ENCODE measurements at places on chromosomes 4 and X.

DNA sequence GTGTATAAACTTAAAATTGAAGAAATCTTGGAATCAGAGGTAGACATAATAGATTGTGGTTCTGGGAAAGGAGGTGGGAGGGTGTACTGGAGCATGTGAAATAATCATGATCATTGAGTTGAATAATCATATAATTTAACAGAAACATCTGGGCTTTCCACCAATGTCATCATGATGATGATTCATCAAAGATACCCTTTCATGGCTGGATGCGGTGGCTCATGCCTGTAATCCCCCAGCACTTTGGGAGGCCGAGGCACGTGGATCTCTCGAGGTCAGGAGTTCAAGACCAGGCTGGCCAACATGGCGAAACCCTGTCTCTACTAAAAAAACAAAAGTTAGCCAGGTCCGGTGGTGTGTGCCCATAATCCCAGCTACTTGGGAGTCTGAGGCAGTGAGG is 6.7 kb upstream of the RUFY3 start:
- DNase-seq = no peak

GRCh38 chr4:3732076-3733028 is 33.8 kb upstream of the ADRA2C start:
- DNase-seq = no peak

- peak; percentile 19 for DNase-seq
Measured at GRCh38 chrX:68807818-68808217, 21.0 kb upstream of the EFNB1 start.

DNA sequence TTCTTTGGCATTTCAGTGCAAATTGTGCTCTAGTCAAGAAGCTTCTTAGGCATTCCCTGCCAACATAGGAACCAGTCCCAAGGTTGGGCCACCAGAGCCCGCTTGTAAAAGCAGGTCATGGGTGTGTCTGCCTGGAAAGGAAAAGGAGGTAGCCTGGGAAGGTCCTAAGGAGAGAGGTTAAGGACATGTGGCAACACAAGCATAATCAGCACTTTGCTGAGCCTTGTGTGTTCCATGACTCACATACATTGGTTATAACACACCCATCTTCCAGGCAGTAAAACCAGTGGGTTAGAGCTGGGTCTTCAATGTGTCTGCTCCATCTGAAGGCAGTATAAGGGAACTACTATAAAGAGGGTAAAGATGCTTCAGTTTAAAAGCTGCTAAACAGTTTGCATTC is 165.0 kb downstream of the FHIP1A start:
- DNase-seq = peak; percentile 25

DNA sequence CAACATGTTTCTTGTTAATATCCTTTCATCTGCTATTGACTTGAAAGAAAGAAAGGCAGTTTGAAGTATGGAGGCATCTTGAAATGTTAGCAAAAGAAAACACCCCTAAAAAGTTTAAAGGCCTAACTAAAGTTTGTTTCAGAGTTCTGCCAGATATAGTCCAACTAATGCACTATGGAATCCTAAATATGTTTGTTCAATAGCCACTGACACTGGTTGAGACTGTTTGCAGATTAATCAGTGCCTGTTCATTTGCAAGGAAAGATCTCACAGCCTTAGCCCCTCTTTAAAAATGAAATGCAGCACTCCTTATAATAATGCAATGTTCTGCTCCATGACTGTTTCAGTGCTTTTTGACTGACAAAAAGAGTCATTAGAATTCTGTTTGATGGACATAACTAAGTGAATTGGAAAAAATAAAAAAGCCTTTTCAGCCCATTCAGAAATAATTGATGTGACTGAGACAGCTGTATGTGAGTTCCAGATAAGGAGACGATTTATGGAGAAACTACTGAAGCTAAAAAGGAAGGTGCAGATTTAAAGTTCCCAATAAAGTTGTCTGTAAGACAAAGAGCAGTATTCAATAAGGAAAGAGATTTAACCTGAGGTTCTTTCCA is 192.0 kb downstream of the PCDH7 start:
- DNase-seq = no peak

DNA sequence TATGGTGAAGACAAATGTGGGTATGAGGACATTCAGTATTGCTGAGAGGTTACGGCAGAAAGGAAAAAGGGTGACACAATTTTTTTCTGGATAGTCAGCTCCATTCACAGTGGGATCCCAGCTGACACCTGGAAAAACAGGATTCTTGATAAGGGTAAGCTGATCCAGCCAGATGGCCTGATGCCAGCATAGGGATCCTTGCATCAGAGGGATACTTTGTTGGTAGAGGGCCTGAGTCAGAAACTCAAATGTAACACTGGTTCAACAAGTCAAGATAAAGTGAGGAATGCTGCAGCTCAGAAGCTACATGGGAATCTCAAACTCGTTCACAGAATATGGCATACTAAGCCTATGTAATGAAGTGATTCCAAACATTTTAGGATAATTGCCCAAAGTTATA is 726.7 kb downstream of the C4orf33 start:
- peak; percentile 8 for DNase-seq

DNA sequence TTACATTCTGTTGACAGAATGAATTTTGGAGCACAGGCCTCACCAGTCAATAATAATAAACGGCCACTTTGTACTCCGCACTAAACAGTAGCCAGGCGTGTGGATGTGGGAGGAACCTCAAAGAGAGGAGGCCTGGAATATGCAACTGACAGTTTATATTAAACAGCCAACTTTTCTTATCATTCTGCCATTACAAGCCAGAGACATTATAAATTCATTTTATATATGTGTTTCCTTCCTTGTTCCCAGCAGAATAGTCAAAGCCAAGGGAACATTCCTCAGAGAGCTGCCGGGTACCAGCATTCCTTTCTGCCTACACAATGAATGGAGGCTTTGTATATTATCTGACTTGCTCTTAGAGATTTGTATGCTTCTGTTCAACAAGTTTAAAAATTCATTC is 436.5 kb upstream of the FTHL17 start:
- DNase-seq = no peak

DNA sequence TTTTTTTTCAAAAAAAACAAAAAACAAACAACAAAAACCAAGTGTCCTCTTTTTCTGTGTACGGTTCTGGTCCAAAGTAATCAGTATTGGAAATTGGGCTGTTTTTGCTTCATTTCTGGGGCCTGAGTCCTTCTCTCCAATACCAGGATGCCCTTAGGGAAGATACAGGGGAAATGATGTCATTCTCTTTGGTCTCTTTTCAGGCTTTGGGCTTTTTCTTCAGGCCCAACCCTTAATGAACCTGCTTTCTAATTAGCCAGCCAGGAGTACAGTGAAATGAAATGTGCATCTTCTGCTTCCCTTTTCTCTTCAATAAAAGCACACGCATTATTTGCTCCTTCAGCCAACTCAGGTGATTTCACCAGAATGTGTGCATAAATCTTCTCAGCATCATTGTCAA is 52.6 kb upstream of the RBPJ start:
- DNase-seq = no peak

DNA sequence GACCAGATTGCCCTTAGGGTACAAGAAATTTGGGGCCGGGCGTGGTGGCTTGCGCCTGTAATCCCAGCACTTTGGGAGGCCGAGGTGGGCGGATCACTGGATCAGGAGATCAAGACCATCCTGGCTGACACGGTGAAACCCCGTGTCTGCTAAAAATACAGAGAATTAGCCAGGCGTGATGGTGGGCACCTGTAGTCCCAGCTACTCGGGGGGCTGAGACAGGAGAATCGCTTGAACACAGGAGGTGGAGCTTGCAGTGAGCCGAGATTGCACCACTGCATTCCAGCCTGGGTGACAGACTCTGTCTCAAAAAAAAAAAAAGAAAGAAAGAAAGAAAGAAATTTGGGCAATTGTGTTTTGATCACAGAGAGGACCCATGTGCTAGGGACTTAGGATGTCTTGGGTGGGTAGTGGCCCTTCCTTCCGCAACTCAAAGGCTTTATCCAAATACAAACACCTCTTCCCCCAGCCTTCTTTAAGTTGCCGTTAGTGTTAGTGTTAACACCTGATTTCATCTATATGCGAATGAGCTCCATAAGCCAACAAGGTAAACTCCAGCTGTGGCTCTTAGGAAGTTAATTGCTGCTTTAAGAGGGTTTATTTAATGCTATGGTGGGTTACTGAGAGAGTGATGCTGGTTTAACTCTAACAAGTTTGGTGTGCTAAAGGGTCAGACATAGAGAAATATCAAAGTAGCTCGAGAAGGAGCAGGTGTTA is 8.6 kb upstream of the CCDC110 start:
- no peak for DNase-seq

- no peak for DNase-seq
Measured at GRCh38 chrX:49053223-49054072, 5.4 kb upstream of the CCDC120 start.

- DNase-seq = no peak
Measured at GRCh38 chr4:43380093-43380492, 487.6 kb downstream of the GRXCR1 start.

GRCh38 chrX:39476604-39477021 is 621.1 kb downstream of the BCOR start:
- no peak for DNase-seq

DNA sequence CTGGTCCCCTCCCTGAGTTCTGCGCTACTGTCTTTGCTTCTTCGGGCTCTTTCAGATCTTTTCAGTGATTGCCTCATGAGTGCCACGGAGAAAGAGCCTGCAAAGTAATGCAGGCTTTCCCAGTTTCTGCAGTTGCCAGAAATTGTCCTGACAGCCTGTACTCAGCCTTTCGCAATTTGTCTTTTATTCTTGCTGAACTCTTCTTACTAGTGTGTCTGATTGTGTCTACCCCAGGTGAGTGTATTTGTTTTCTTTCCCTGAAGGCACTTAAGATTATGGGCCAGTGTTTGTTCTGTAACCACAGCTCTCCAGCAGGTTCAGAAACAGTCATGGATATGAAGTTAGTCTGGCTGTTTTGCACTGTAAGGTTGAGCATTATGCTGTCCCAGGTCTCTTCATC is 47.1 kb downstream of the FAM193A start:
- DNase-seq = no peak

DNA sequence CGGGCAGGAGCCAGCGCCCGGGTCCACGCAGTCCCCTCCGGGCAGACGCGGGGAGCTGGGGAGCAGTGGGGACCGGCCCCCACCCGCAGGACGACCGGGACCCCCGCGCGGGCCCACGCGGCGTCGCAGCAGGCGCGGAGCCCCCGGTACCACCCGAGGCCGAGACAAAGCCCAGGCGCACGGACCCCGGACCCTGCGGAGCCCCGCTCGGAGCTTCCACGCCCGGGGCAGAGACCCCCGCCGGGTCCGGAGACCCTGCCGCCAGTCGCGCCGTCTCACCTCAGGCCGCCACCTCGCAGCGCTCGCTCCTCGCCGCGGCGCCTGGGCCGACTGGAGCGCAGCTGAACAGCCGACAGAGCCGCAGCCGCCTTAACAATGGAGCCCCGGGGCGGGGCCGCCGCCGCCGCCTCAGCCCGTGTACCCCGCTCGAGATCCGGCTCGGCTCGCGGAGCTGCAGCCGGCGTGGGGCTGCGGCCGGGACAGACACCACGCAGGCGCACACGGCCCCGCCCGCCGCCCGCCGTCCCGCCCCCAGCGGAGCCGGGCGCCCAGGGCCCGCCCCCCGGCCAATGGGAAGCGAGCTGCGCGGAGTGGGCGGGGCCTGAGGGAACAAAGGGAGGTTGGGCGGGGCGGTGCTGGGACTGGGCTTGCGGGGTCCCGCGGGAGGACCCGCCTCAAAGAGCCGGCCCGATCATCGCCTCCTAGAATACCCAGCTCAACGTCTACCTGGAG is at the start of gene AFAP1:
Gene AFAP1, minus strand, starts transcription at position 485 of the 732 bp plus-strand sequence. CDS start 67,783 bp downstream, outside the sequence.
- DNase-seq = peak; percentile 75

- no peak for DNase-seq
Measured at GRCh38 chr4:152430507-152430906, 105.4 kb downstream of the FBXW7 start.

DNA sequence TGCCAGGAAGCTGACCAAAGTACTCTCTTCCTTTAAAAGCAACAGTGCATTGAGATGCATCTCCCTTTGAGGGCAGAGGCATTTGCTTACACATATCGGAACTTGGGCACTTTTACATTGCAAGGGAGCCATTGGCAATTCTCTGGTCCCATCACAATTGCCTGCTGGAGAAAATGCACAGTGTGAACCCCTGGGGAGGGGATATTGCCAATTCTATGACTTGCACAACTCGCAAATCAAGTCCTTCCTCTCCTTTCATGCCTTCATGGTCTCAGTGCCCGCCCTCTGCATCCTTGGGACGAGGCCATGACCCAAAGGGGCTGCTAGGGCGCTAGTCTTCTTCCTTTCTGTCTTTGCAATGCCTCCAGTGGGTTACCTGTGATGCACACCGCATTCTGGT is 14.9 kb upstream of the PDZD4 start:
- DNase-seq = no peak

DNA sequence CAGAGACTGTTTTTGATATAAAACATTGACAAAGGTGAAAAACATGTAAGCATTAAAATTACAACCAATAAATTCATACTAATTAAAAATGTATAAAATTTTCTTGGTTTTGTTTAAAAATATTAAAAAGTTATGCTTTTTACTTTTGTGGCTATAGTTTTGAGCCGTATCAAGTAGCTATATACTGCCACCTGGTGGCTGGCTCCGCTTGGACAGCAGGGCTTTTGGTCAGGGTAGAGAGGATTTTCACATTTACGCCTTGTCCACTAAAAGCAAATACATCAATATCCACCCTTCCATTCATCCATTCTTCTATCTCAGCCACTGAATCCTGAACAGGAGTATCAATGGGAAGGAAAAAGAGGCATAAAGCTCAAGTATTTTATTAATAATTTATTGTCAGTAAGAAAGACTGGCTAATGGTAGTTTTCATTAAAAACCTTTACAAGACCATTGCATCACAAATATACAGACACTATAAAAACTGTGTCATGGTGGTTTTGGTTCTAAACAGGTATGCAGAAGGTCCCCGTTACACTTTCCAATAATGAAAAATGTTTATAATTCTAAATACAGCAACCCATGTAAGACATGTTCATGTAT is 32.1 kb upstream of the MTNR1A start:
- DNase-seq = peak; percentile 29

- no peak for DNase-seq
Measured at GRCh38 chr4:166123546-166123945, 250.5 kb downstream of the TLL1 start.

DNA sequence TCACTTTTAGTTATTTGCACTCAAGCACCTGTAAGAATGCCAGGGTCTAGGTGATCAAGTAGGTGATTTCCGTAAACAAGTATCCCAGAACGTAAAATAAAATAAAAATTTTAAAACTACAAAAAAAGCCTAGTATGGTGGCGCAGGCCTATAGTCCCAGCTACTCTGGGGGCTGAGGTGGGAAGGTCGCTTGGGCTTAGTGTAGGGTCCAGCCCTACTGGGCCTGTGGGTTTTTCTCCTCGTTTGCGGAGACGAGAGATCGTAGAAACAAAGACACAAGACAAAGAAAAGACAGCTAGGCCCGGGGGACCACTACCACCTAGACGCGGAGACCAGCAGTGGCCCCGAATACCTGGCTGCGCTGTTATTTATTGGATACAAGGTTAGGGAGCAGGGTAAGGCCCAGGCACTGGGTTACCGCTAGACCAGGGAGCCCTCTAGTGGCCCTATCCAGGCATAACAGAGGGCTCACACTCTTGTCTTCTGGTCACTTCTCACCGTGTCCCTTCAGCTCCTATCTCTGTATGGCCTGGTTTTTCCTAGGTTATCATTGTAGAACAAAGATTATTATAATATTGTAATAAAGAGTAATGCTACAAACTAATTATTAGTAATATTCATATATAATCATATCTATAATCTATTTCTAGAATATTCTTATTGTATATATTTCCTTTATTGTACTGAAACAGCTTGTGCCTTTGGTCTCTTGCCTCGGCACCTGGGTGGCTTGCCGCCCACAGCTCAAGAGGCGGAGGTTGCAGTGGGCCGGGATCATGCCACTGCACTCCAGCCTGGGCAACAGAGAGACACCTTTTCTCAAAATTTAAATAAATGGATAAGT is 38.4 kb downstream of the SAGE1 start:
- peak; percentile 12 for DNase-seq
